ENCODE measurements at places on chromosomes 2 and 18.

- no peak for DNase-seq
Observed at GRCh38 chr2:7053650-7054265, 136.5 kb downstream of the RNF144A start.

DNA sequence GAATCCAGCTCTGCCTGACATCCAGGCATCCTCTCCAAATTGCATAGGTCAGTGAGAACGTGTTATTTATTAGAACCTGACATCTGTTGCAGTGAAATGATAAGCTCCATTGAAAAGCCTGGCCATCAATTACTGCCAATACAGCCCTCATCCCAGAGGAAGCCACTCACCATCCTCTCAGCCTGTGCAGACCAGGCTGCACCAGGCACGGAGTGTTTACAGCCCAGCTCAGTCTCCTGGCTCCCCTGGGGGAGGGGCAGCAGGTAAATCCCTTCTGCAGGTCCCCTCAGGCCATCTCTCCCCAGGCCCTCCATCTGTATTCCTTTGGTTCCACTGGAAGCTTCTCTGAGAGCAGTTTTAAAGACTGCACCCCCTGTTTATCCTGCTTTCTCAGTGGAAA lies 82.6 kb upstream of the FOSL2 start:
- DNase-seq = no peak

DNA sequence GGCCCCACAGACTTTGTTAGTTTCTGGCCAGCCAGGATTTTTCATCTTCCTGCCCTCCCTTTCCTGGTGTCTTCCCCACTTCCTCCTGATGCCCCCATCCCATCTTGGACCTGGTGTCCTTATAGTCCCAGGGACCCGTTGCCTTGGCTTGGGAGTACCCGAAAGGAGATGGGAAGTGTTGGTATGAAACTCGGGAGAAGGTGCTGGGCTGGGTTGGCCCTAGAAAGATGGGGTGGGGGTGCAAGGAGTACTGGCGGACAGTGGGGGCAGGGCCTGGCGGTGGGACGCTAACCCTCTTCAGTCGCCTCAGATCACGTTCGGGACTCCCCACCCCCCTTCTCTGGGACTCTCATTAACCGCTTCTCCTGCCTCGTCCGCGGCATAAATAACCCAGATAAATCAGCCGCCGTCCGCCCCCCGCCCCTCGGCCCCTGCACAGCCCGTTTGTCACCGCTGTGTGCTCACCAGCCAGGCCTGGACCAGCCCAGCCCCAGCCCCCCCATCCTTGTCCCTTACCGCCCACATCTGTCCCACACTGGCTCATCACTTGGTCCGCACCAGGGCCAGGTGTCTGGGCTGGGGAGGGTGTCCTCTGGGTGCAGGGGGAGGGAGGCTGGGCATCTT lies 3.7 kb upstream of the ASIC4 start:
- no peak for DNase-seq

GRCh38 chr18:70666936-70667335 lies 378.1 kb downstream of the SOCS6 start:
- DNase-seq = no peak

- DNase-seq = no peak
Observed at GRCh38 chr2:136422512-136422911, 304.6 kb upstream of the CXCR4 start.

DNA sequence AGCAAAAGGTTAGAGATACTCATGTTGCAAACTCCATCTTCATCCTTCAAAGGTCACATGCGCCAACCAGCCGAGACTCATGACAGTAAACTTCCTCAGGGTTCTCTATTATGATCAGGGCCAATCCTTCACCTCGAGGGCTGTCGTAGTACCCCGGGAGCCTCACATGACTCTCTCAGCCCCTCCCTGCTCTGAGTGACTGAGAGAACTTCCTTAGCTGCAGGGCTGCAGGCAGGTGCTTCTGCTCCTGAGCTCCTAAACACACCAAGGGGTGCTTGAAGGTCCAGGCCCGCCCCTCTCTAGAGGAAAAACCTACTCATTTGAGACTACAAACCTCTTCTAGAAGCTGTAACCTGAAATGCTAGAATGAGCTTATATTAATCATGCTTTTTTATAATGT lies 48.2 kb downstream of the LONRF2 start:
- DNase-seq = no peak

DNA sequence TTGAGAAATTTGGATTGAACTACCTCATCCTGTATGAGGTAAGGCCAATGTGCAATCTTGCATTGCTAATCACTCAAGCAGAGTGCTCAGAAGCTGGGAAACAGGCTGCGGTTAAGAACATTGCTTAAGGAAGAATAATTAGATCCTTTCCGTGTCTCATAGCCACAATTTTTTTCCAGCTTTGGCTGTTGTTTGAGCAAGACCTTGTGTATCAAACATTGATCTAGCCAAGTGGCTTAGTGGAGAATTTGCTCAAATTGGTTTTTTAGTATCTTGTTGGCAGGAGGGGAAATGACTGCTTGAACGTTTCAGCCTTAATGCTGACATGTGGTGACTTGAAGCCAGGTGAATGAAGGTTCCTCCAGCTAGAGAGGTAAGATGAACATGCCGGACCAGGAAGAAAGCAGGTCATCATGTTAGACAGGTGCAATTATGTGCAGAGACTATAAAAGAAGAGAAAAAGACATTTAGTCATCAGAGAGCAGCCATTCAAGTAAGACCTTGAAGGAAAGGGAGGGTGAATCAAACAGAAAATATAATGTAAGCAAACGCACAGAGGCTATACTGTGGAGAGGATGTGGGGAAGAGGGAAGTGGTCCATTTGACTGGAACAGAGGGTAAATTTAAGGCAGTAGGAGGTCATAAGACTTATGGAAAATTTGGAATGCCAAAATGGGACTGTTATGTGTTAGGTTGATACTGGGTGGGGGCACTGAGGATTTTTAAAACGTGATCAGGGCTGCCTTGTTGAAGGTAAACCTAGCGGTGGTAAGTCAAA lies 98.9 kb upstream of the CYP1B1 start:
- no peak for DNase-seq

- DNase-seq = no peak
Observed at GRCh38 chr2:65137197-65137775, 7.4 kb upstream of the RAB1A start.

- DNase-seq = no peak
Observed at GRCh38 chr2:2758793-2759367, 427.8 kb upstream of the MYT1L start.

- no peak for DNase-seq
Observed at GRCh38 chr2:143262389-143262788, 133.2 kb downstream of the ARHGAP15 start.

DNA sequence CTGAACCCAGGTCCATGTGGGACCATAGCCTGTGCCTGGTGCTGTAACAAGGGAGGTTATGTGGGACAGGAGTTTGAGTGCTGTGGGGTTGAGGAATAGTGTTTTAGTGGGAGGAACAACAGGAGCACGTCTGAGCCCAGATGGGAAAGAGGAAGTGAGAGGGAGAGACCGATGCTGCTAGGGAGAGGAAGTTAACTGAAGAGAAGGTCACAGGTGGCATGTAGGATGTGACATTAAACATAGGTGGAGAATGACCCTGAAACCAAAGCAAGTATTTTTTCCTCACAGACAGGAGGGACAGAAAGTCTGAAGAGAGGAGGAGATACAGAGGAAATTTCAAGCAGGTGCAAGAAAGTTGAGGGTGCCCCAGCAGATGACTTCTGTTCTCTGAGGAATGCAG lies 87.8 kb downstream of the ACOXL start:
- no peak for DNase-seq

- no peak for DNase-seq
Observed at GRCh38 chr2:174846941-174847938, 83.0 kb upstream of the CHRNA1 start.

DNA sequence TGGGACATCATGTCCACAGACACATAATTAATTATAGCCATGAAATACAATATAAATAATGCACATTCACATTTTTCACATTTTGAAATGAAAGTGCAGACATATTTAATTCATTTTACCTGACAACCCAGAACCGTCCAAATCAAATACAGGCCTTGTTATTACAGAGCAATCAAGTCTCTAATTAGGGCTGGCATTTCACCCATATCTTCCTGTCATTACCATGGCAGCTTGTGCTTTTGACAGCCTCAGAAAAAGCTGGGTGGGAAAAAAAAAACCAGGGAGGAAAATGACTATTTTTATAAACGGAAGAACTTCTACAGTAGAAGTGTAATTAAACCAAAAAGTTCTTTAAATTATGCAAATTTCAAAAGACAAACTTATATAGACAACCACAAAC lies 436.4 kb downstream of the FBXO15 start:
- DNase-seq = no peak

GRCh38 chr2:48860380-48860779 lies 104.9 kb upstream of the LHCGR start:
- DNase-seq = no peak

DNA sequence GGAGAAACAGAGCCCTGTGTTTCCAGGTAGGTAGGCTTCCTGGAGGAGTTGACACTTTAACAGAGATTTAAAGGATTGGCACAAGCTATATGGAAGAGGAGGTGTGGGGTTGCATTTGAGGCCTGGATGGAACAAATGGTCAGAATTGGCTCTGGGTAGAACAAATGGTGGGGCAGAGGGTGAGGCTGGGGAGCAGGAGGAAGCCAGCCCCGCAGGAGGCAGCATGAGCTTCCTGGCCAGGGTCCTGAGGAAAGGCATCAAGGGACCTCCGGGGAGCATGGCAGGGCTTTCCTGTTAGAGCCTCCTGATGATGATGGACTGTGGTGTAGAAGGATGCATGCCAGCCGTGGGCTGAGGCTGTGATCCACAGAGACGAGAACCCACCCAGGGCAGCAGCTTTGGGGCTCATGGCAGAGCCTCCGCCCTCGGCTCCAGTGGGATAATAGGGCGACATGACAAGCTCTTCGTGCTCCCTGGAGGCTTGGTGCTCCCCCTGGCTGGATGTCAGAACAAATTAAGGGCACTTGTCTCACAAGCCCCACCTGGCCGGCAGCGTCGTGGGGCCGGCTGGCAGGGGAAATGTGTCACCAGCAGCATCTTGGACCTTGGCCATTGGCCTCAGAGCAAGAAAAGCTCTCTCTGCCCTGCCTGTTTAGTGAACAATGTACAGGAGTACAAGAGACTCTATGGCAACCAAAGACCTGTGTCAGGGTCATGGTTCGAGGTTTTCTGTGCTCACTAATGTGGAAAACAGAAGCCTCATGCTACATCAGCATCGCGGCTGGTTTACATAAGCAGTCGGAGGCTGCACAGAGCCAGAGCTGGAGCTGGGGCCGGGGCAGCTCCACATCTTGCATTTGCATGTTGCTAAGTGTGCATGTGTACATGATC lies 153.5 kb downstream of the MYCN start:
- no peak for DNase-seq

DNA sequence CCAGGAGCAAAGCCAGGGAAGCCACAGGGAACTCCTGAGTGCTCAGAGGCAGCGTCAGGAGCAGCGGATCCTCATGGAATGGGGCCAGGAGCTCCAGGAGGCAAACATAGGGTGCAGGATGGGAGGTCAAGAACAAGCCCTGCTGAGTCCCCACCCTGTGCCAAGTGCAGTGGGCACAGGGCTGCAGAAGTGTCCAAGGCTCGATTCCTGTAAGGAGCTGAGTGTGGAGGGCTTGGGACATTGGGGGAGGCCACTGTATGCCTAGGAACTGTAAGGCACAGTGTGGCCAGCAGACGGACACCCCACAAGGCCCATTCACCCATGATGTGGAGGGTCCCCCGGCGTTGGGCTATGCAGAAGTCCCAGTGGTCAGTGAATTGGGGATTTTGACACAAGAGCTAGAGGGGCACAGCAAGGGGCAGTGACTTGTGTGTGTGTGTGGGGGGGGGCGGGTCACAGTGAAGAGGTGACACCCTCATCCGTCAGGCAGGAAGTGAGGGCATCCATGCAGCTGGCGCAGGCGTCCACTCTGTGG lies 55.6 kb downstream of the ACKR3 start:
- no peak for DNase-seq

GRCh38 chr2:96955762-96956161 lies 30.6 kb downstream of the FAM178B start:
- no peak for DNase-seq

- DNase-seq = no peak
Observed at GRCh38 chr2:237653776-237654558, 26.6 kb downstream of the LRRFIP1 start.

DNA sequence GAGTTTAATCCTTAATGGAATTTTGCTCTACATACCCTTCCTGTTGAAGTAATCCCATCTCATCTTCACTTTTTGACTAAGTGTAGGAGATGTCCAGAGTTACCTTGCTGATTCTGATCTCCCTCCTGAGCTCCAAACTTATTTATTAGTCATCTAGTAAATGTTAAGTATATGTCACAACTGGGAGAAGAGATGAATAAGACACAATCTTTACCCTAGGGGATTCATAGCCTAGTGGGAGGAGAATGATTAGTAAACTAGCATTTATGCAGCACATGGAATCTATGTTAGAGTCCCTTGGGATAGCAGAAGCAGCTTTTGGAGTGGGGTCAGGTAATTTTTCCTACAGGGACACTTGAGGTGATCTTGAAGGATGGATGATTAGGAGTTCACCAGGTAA lies 20.7 kb downstream of the ACVR2A start:
- DNase-seq = no peak

- DNase-seq = no peak
Observed at GRCh38 chr2:180017784-180018183, 10.7 kb upstream of the CWC22 start.

DNA sequence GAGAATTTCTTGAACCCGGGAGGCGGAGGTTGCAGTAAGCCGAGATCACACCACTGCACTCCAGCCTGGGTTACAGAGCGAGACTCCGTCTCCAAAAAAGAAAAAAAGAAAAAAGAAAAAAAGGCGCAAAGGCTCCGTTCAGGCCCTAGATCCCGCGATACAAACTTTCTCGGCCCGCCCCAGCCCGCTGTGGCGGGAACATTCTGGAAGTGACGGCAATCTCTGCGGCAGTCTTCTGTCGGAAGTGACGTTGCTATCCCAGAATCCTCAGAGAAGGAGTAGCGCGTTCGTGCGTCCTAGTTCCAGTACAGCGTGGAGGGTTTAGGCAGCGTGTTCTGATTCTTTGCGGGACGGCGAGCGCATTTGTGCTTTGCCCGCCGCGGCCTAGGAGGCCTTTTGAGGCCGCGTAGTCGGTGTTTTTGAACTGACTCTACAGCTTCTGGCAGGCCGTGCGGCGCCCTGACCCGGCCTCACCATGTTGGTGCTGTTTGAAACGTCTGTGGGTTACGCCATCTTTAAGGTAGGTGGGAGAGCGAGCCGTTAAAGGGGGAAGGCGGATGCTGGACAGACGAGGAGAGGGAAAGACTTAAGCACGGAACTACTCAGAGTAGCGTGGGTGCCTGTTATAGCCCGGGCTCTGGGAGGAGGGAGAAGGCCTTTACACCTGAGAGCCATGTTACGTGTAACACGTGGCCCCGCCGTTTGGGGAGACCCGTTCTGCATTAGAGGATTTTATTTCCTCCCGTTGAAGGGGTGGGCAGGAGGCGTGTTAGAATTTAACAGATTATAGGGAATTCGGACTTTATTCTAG lies at the start of gene NOP58:
TSS of gene NOP58 (plus strand) at position 297 of the 811 bp plus-strand sequence. CDS start at position 476, 179 bp downstream.
- peak; percentile 88 for DNase-seq

GRCh38 chr2:196341277-196341841 lies 170.0 kb upstream of the STK17B start:
- no peak for DNase-seq

GRCh38 chr2:177519534-177520115 lies 127.1 kb downstream of the AGPS start:
- no peak for DNase-seq

All from activated T-cell treated with anti-CD3 and anti-CD28 coated beads for 24 hours (primary cell).